ENCODE measurements at places on chromosomes 7 and 10. TPM values are rescaled to one million over a fixed set of nuclear protein-coding genes. Genes with fewer than 3 reads are reported as not detected.

Gene PALD1
- total RNA-seq, result 1.4 TPM

Gene PDE1C
- 1.0 TPM for total RNA-seq

- no peak for DNase-seq
Measured at GRCh38 chr7:19982841-19983835, 209.7 kb upstream of the TMEM196 start.

DNA sequence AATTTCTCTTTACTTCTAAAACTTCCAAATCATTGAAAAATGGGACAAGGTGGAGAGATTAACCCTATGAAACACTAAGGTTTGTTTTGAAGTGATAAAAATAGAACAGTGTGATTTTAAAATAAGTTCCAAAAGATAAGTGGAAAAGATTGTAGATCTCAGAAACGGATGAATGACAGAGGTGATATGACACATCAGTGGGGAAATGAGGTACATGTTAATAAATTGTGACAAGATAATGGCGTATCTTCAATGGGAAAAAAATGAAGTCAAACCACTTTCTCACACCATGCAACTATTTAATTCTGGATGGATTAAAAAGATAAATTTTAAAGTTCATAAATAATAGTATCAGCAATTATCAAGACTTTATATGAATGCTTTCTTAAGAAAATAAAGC lies 159.7 kb upstream of the VWC2 start:
- DNase-seq, result no peak

Gene SYT15
- 2.8 TPM for total RNA-seq
